CD4-positive, alpha-beta T cell treated with Interleukin-6 for 4 hours (primary cell): ENCODE measurements at places on chromosomes 16 and 17.

- no peak for DNase-seq
These were observed 10.1 kb downstream of the AMZ2 start for GRCh38 chr17:68257934-68258333.

GRCh38 chr17:49227436-49228261 lies 2.9 kb downstream of the PHOSPHO1 start:
- DNase-seq, result peak; percentile 89

GRCh38 chr17:15780188-15780587 lies 48.1 kb downstream of the TBC1D26 start:
- no peak for DNase-seq

DNA sequence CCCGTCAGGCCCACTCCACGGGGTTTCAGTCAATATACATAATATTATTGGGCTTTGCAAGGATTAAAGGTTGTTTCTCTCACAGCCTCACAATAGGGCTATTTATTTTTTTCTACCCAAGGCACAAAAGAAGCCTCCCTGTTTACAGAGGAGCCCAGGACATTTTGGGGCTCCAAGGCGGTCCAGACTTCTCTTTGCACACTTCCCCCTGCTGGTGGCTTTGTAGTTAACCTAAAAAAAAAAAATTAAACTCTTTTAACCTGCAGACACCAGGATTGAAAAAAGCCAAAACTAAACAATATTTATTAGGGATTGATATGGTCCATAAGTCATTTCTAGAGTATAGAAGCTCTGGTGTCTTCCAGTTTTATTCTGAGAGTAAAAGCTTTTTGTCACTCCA lies 169.7 kb upstream of the ZFHX3 start:
- no peak for DNase-seq

- DNase-seq, result no peak
These were observed 60.2 kb downstream of the WWP2 start for GRCh38 chr16:69822174-69822935.

- no peak for DNase-seq
These were observed 13.0 kb downstream of the ACSF2 start for GRCh38 chr17:50439008-50439407.

DNA sequence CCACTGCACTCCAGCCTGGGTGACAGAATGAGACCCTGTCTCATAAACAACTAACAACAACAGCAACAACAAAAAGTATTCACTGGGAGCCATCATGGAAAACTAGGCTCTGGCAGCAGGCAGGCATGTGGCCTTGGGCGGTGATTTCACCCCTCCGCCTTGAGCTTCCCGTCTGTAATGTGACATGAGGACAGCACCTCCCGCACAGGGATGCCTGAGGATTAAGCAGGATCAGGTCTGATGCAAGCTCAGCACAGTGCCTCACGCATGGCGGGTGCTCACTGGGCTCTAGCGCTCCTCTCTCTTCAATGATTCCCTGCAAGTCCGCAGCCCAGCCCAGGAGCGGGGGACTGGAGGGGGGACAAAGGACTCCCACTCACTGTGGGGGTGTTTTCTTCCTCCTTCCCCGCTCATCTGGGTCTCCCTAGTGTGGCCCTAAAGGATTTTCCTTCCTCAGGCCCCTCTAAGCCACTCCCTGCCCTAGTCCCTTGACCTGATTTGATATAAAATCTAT lies 2.8 kb downstream of the PLCD3 start:
- no peak for DNase-seq

GRCh38 chr17:14815079-14815478 lies 450.0 kb downstream of the PMP22 start:
- DNase-seq, result no peak

GRCh38 chr17:36578671-36579070 lies 13.0 kb upstream of the DHRS11 start:
- no peak for DNase-seq

DNA sequence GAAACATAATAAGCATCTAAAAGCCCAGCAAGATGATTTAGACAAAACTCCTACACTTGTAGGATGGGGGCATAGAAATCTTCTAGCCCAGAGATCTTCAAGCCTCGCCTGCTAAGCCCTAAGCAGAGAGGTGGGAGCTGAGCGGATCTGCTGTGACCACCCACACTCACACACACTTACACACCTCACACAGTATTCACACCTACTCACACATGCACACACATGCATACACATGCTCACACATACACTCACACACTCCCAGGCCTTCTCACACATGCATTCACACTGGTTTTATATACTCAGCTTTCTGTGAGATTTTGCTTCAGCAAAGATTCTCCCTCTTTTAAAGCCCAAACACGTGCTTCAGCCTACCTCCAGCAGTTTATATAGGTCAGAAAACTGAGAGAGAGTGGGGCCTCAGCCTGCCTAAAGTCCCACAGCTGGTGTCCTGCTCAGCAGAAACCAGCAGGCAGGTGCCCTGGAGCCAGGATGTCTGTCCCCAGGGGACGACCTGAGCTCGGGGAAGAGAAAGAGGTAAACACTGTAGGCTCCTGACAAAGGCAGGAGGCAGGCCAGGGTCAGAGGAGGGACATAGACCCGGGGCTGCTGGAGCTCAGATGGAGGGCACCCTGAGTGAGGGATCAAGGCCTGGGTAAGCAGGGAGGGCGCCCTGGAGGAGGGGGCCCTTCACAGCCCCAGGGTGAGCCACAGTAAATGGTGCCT lies 12.0 kb upstream of the KRT19 start:
- no peak for DNase-seq

GRCh38 chr17:75077072-75077495 lies 10.7 kb upstream of the SLC16A5 start:
- peak; percentile 2 for DNase-seq

- DNase-seq, result peak; percentile 43
These were observed 11.6 kb downstream of the ZSCAN10 start for GRCh38 chr16:3087243-3088235.

- DNase-seq, result no peak
These were observed 8.2 kb downstream of the NPTX1 start for GRCh38 chr17:80468242-80468641.

GRCh38 chr17:82548681-82549303 lies 29.3 kb downstream of the FOXK2 start:
- DNase-seq, result no peak

GRCh38 chr16:85550953-85551924 lies 61.9 kb upstream of the GSE1 start:
- DNase-seq, result no peak

- no peak for DNase-seq
These were observed 9.3 kb downstream of the ADORA2B start for GRCh38 chr17:15954222-15954621.

DNA sequence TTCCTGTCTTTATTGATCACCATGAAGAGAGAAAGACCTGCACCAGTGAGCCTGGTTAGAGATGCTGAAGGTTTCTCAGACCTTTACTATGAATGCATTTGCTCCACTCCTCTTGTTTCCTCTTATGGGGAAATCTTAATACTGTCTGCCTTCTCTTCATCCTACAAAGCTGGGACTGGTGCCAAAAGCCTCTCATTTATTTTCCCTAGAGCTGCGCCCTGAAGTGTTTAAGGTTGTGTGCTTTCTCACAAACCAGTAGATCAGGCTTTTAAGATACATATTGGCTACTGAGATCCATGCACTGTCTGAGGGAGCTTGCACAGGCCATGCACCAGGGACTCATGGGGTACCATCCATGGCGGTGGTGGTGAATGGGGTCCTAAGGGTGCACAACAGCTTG lies 286.1 kb upstream of the PMFBP1 start:
- DNase-seq, result no peak

- no peak for DNase-seq
These were observed 11.9 kb downstream of the ANKFN1 start for GRCh38 chr17:56165072-56165641.

GRCh38 chr16:86893506-86893905 lies 315.2 kb downstream of the FOXL1 start:
- DNase-seq, result no peak

DNA sequence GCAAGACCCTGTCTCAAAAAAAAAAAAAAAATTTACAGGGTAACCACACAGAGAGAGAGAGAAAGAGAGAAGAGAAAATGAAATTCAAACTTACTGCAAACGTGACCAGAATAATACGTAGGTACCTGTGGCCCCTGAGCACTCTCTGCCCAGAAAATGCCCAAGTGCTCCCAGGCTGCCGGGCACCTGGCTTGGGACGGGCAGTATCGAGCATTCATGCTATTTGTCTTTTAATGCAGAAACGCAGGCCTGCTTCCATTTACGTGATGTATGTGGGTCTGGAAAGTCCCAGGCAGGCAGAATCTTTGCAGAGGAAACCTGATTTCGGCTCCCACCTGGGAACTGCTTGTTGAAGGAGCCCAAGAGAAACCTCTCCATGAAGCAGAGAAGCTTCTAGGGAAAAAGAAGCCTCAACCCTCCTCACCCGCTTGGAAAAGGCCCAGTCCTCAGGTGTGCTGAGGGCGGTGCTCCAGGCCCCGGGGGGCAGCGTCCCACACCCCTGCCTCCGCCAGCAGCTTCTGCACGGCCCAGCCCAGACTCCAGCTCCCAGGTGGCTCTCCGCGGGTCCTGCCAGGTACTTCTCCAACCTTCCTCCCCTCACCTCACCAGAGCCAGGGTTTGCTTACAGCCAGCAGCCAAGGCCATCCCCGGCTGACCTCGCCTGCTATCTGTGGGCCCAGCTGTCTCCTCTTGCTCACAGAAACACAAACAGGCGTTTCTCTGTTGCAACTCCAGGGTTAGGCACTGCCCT lies 14.0 kb downstream of the RPH3AL start:
- no peak for DNase-seq

GRCh38 chr17:73684183-73684582 lies 39.9 kb upstream of the SDK2 start:
- no peak for DNase-seq
